Stimulated activated CD4-positive, alpha-beta T cell treated with anti-CD3 and anti-CD28 coated beads, TNF-alpha, amount 100 ng/mL, for 4 hours (primary cell): ENCODE measurements at places on chromosomes 4 and X.

- no peak for DNase-seq
Observed at GRCh38 chr4:90190525-90190924, 63.3 kb downstream of the CCSER1 start.

- DNase-seq, result no peak
Observed at GRCh38 chr4:155545456-155545855, 121.2 kb upstream of the GUCY1A1 start.

- DNase-seq, result no peak
Observed at GRCh38 chr4:15737255-15737654, 34.4 kb downstream of the BST1 start.

GRCh38 chr4:53721263-53721662 lies 130.0 kb upstream of the LNX1 start:
- no peak for DNase-seq

GRCh38 chrX:28880136-28880535 lies 292.9 kb downstream of the IL1RAPL1 start:
- no peak for DNase-seq

DNA sequence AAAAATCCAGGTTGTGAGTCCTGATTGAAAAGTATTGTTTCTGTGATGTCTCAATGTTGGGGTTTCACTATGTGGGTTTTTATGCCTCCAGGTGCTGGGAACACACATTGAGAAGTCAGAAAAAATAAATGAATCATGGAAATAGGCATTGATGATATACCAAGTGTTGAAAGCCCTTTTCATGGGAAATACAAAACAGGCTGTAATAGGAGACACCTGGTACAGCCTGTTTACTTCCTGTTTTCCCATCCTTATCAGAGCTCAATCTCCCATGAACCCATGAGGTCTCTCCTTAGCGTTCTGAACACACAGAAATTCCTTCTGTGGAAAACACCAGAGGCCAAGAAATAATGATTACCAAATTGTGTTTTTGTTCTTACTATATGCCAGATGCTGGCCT lies 106.3 kb upstream of the BOD1L1 start:
- no peak for DNase-seq

- DNase-seq, result no peak
Observed at GRCh38 chr4:26936284-26937065, 75.8 kb downstream of the STIM2 start.

DNA sequence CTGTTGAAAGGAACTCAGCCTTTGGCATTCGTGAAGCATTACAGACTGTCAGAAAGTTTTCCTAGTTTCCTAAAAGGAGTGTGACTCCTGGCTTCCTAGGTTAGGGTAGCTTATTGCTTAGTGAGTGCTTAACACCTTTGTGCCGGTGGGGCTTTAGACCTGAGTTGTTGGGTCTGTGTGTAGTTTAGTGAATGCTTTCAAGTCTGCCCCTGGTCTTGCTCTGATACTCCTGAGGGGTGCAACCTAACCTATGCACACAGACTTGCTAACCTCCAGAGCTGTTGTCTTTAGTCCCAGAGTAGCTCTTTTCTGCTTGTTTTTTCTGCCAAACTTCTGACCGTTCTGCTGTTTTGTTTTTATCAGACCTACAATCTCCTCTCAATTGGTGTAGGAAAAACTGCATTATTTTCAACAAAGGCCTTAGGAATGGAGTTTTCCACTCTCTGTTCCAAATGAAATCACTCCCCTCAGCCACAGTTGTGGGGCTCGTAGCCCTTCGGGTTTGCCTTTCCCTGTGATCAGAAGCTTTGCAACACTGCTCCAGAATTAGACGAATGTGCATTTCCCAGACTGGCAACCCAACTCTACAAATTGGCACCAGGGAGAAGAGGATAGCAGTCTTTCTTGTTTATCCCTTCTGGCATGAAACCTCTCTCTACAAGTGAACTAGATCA lies 1399.1 kb upstream of the PCDH7 start:
- no peak for DNase-seq

GRCh38 chrX:39238006-39238405 lies 436.7 kb downstream of the MID1IP1 start:
- DNase-seq, result no peak

GRCh38 chr4:37241647-37242046 lies 2.9 kb upstream of the NWD2 start:
- no peak for DNase-seq

DNA sequence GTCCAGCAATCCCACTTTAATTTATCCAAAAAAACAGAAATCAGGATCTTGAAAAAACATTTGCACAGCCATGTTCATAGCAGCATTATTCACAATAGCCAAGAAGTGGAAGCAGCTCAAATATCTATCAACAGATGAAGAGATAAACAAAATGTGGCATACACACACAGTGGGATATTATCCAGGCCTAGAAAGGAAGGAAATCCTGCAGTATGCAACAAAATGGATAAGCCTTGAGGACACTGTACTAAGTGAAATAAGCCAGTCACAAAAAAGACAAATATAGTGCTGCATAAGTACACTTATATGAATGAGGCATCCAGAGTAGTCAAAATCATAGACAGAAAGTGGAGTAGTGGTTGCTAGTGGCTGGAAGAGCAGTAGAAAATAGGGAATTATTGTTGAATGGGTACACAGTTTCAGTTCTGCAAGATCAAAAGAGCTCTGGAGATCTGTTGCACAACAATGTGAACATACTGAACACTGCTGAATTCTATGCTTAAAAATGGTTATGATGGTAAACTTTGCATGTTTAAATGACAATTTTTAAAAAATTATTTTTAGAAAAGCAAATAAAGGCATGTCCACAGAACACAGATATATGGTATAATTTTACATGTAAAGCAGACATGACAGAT lies 25.6 kb downstream of the CHM start:
- DNase-seq, result no peak

DNA sequence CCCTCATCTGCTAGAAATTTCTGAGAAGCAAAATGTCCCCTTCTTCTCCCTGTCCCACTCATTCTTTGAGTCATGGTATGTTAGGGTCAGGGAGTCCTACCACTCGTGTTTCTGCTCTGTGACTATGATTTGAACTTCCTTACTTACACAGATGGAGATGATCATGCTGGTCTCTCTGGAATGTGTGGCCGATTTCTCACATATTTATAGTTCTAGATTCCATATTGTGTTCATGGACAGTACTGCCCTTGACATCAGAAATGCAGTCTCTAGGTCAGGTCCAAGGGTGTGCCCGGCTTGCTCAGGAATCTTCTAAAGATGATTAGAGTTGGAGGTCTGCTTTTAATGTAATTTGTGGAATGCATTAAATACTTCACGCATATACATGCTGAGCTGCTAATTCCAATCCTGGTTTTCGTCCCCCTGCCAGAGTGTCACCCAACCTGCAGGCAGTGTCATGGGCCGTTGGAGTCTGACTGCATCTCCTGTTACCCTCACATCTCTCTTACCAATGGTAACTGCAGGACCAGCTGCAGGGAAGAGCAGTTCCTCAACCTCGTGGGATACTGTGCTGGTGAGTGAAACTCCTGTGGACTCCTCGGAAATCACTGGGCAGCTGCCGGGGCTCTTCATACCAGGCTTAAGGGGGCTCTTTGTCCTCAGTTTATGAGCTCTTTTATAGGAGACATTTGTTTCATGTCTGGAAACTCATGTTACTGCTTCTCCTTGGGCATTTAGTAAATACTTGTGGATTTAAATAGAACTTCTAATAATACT lies 214.1 kb upstream of the ANXA3 start:
- DNase-seq, result no peak

GRCh38 chrX:47523297-47523696 lies 37.7 kb upstream of the ARAF start:
- peak; percentile 65 for DNase-seq

- no peak for DNase-seq
Observed at GRCh38 chrX:38627683-38628082, 66.3 kb downstream of the TSPAN7 start.

GRCh38 chr4:22596409-22596808 lies 80.5 kb upstream of the ADGRA3 start:
- no peak for DNase-seq

GRCh38 chr4:16122784-16123183 lies 39.0 kb upstream of the PROM1 start:
- no peak for DNase-seq

DNA sequence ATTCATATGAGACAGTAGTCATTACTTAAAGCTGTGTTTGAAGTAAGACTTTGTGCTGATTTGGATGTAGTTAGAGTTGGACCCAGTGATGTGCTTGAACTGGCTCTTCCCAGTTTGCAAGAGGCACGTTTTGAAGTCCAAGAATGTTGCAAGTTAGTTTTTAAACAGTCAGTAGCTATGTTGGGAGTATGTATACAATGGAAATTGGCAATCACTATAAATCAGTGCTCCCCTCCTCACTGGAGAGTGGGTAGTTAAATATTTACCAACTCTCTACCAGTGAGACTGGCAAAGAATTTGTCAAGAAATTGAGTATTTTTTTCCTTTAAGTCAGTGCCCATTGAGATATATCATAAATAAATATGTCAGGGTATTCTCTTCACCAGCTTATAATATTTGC lies 191.9 kb upstream of the SPRY1 start:
- no peak for DNase-seq

- no peak for DNase-seq
Observed at GRCh38 chr4:1567519-1567807, 116.7 kb downstream of the FAM53A start.

DNA sequence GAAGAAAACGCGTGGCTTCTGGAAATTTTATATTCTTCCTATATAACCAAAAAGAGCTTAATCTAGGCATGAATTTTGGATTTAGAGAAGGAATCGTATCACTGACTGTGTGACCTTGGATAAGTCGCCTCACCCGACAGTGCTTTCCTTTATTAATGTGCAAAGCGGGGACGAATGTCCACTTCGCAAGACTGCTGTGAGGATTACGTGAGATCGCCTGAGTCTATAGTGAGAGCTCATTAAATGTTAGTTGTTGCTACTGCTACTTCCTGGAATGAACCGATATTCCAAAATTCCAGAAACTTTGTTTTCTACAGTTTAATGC lies 448 bp upstream of the TBC1D8B start:
- no peak for DNase-seq

GRCh38 chr4:53605783-53606182 lies 14.5 kb upstream of the LNX1 start:
- no peak for DNase-seq

DNA sequence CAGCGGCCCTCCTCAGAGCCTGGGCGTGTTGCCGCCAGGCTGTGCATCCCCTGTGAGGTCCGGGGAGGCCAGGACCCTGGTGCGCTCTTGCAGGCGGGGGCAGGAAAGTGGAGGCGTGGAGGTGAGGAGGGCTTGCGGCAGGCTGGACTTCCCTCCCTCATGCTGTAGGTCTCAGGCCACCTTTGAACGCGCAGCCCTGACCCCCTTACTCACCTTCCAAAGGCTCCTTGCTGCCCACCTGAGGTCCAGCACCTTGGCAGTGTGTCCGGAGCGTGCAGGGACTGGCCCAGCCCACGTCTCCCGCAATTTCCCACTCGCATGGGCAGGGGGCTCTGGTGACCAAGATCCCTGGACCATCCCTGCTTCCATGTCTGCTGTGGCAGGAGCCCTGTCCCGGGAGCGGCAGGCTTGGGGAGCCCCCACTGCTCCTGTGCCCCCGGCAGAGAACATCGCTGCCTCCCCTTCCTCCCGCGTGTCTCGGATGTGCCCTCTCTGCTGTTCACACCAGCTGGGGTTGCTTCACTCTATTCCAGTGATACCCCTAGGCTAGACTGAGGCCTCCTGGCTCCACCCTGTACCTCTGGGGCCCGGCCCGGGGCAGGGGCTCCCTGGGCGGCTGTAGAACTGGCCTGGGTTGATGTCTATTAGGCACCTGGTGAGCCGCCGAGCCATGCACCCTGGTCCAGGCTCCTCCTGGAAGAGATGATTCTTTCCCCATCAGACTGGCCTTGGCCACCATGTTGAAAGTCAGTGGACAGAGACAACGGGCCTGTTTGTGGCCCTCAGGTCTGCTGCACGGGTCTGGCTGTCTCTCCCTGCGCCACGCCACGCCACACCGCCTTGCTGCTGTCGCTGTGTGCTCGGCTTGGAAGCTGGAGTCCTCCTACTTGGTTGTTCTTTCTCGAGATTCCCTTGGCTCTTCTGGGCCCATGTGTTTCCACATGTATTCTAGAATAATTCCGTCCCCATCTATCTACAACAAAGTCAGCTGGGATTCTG lies 95.4 kb upstream of the ADRA2C start:
- DNase-seq, result no peak

DNA sequence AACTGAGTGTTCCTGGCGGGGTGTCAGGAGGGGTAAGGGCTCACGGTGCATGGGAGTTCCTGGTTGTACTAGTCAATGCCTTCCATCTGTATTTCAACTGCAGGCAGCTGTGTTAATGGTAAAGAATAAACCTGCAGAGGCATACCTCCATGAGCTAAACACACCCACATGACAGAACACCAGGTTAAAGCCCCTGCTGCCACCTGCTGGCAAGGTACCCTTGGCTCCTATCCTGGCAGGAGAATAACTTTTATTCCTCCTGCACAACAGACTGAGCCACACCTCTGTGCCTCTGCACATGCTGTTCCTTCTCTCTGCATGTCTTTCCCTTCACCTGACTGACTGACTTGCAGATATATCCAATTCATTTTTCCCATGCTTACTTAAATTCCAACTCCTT lies 11.1 kb downstream of the ITIH6 start:
- DNase-seq, result no peak

- DNase-seq, result no peak
Observed at GRCh38 chrX:134695999-134696398, 37.7 kb upstream of the PLAC1 start.

DNA sequence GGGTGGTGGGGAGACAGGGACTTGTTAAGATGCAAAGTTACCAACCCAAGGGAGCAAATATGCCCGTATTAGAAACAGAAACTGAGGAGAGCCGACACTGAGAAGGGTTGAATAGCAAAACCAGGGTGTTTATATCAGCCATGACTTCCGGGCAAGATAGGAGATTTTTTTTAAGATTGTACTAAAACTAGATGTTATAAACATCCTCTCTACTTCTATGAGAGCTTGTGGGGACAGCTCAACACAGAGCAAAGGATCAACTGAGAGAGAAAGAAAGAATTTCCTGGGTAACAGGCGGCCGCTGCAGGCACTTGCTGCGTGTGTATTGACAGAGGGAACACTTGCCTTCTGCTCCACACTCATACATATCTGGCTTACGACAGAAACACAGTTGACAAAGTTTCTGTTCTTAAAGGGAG lies 49.1 kb upstream of the FBXW7 start:
- no peak for DNase-seq

- DNase-seq, result no peak
Observed at GRCh38 chr4:169573889-169574288, 38.5 kb downstream of the NEK1 start.

DNA sequence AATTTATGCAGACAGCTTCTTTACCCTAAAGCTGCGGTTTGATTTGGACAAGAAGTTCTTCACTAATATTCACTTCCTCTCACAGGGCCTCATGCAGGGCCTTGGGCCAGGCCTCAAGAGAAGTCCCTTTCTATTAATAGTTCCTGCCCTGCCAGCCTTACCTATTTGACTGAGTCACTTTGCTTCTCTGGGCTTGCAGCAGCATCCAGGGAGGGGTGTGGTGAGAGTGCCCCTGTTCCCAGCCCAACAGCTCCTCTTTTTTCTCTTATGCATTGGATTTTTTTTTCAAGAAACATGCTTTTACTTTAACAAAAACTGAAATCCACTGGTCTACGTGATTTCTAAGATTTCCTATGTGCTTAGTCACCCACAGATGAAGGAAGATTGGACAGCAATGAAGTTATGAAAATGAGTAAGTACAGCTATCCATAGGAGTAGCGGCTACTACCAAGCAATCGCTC lies 26.7 kb downstream of the FAM156B start:
- DNase-seq, result no peak

GRCh38 chr4:164483711-164484110 lies 270.2 kb upstream of the SMIM31 start:
- DNase-seq, result no peak

GRCh38 chr4:88957570-88957969 lies 99.4 kb downstream of the FAM13A start:
- no peak for DNase-seq
